Fibroblast of skin of right biceps (primary cell): ENCODE measurements at places on chromosomes 5 and 9.

DNA sequence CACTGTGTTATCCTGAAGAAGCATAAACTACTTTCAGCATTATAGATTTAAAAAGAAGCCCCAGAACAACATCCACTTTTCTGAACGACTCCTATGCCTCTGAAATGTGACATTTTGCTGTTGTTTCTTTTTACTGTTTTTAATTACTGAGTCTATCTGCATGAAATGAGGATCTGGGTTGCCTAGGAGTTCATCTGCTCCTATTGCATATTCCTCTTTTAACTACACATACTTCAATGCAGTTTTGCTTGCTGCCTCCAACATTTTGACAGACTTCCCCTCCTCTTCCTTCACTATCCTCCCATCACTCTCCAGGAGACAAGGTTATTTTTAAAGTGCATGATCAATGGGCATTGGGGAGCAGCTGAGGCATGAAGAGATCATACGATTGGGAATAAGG lies 164.5 kb downstream of the TMC1 start:
- no peak for DNase-seq

DNA sequence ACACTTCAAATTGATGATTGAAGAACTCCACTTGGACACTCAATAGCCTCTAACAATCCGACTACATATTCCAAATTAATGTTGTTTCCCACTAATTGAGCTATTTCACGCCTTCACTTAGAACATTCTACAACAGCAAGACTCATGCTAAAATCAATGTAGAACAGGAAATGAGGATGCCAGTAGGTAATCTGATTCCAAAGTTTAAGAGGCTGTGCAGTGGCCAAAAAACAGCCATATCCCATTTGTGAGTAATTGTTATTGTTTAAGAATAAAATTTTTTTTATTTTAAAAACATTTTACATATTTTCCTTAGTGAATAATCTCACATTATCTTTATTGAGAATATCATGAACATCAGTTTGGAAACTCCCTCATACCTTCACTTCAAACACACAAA lies 35.7 kb upstream of the GHR start:
- no peak for DNase-seq

DNA sequence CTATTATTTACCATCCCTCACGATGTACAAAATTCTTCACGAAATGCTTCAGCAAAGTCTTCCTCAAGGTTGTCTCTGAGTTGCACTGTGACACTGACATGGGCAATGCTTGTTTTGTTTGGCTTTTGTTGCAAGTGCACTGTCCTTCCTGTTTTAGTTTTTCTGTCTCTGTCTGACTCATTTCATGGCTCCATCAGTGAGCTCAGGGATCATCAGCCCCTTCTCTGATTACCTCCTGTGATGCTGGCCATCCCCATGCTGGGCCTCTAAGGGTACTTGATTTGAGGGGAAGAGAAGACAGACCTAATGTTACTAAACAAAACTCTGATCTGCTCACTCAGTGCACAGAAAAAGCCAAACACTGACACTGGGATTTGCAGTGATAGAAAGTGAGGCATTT lies 37.6 kb upstream of the STX17 start:
- DNase-seq, result peak; percentile 45

- no peak for DNase-seq
These were observed 115.1 kb downstream of the ADAMTS6 start for GRCh38 chr5:65366655-65367054.

GRCh38 chr5:6652025-6652424 lies 18.8 kb downstream of the SRD5A1 start:
- no peak for DNase-seq

DNA sequence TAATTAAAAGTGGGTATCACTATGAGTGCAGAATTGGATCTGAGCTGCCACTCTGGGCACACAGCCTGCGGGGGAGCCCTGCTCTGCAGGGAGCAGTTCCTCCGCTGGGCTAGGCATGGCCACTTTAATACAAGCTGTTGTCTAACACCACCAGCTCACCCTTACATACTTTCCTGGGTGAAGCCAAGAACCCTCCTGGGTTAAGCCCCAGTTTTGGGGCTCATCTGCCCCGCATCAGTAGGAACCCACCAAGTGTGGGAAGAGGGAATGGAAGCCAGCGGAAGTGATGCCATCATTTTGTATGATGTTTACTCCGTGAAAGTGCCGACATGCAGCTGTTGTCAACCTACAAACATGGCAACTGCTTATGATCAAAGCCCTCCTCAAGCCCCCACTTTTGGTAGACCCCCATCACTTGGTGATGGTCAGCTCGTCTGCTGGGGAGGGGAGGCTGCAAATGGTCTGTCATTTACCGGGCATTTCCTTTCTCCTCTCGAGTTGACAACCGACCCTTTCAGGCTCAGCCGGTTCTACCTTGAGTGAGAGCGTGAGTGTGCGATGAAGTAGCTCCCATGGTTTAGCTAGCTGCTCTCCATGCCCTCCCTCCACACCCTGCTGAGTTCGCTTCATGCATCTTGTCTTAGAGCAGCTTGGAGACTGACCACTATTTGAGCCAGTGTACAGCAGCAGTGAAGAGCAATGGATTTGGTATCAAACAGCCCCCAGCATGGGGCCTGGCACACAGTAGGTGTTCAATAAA lies 95.3 kb upstream of the IER5L start:
- DNase-seq, result no peak

- no peak for DNase-seq
These were observed 360.2 kb upstream of the GRIA1 start for GRCh38 chr5:153130296-153130695.

- no peak for DNase-seq
These were observed 7.5 kb upstream of the LHX3 start for GRCh38 chr9:136212345-136212950.

DNA sequence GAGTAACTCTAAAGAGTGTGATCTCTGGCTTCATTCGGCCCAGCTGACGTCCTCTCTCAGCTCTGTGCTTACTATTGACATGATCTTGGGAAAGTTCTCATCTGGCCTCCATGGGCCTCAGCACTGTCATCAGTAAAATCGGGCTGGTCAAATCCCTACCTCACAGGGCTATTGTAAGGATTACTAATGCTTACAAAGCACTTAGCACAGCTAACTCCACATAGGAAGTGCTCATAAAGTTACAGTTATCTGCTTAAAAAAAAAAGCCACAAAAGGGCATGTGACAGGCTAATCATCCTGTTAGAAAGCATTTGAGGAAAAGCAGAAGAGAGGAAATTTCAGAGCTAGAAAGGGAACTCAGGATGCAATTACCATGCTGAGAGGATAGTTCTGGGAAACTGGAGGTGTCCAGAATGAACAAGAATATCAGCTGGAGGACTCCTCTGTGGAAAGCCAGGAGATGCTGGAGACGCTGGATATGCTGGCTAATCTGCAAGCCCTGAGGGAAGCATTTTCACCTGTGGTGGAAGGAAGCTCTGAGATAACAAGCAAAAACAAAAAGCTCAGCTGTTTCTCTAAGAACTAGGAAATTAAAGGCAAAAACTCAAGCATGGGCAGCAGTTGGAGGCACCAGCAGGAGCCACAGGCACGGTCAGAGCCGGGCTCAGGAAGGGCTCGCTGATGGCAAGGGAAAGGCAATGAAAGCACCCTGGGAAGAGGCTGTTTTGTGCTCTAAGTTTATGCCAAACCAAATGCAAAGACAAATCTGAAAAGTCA lies 4.4 kb upstream of the BHMT start:
- DNase-seq, result peak; percentile 7

- DNase-seq, result no peak
These were observed 42.0 kb downstream of the THBS4 start for GRCh38 chr5:80077051-80077714.

GRCh38 chr5:80755626-80756025 lies 100.8 kb upstream of the DHFR start:
- DNase-seq, result no peak

GRCh38 chr5:107807431-107807830 lies 136.7 kb upstream of the EFNA5 start:
- no peak for DNase-seq

GRCh38 chr9:80046481-80046880 lies 474.7 kb downstream of the TLE4 start:
- DNase-seq, result no peak

DNA sequence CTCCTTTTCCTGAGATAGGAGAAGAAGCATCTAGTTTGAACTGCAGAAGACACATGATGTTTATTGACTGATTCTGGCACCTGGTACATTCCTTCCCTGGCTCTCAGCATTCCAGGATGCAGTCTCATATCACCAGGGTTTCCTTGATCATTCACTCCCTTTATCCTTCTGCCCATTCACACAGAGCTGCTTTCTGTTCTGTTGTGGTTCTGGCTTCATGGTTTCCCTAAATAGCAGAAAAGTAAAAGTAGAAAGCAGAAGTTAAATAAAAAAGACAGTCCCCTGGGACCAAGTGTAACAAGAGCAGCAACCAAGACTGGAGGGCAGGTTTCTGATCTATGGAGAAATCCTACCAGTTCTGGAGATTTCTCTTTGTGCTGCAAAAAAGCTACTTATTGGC lies 3.2 kb downstream of the IFNA8 start:
- DNase-seq, result no peak

GRCh38 chr5:4905674-4906520 lies 234.2 kb upstream of the ADAMTS16 start:
- no peak for DNase-seq

DNA sequence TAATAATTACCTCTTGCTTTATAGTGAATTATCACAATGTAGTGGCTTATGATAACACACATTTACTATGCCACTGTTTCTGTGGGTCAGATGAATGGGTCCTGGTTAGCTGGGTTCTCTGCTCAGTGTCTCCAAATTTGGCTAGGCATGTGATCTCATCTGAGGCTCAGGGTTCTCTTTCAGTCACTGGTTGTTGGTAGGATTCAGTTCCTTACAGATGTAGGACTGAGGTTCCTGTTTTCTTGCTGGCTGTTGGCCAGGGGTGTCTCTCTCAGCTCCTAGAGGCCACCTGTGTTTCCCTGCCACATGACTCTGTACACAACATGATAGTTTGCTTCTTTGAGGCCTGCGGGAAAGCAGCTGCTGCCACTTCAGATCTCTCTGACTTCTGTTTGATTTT lies 7.1 kb downstream of the NFX1 start:
- DNase-seq, result no peak

DNA sequence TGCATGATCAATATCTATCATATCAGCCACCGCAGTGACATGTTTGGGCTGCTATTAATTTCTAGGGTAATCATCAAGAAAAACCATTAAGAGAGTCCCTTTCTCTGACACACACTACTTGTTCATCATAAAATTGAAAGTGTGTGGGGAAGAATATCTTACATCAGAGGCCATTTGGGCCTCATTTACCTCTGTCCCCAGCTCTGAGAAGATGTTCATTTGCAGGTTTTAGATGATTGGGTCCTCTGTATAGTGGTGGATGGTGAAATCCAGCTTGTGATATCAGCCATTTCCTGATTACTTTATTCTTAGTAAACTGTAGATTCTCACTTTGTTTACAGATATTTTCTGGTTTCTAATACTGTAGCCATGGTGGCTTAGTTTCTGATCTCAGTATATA lies 29.8 kb upstream of the PJA2 start:
- DNase-seq, result no peak

GRCh38 chr5:42285230-42285629 lies 138.0 kb upstream of the GHR start:
- DNase-seq, result no peak

DNA sequence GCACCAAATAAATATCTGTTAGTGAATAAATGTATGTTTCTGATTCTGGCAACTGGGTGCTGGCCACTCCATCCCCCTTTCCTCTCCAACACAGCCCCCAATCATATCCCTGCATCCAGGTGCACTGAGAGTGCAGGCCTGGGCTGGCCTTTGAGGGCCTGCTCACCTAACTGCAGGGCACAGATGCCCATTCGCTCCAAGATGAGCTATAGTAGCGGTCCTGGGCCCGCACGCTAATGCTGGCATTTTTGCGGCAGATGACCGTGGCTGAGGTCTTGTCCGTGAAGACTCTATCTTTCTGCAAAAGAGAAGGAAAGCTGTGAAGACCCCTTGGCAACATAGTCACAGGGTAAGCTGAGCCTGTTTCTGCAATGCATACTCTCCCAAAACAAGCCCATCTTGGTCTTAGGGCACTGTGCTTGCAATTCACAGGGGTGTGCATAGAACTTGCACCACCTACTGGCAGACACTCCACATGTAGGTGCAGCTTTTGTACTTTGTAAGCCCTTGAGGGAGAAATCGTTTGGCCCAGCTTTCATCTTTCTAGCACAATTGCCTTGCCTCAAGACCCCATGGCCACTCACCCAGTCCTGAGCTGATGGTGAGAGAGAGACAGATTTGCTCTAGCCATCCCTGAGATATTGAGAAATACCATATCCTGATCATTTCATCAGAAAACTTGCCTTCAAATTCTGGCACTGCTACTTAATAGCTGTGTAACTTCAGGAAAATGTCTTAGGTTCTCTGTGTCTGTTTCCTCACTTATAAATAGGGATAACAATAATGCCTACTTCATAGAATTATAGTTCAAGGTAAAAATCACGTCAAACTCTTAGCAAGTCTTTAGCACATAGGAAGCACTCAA lies 13.5 kb downstream of the IL12B start:
- DNase-seq, result peak; percentile 54

DNA sequence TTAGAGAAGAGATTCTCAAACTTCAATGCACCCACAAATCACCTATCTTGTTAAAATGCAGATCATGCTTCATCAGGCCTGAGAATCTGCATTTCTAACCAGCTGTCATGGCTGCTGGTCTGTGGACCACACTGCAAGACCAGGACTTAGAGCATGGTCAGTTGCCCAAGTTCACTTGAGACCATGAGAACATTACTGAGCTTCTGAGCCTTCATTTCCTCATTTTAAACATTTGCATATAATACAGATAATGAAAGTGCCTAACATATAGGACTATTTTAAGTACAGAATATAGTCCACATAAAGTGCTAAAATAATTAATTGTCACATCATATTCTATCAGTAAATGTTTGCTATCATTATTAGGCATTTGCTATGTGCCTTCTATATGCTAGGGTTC lies 260.8 kb upstream of the TNC start:
- no peak for DNase-seq

DNA sequence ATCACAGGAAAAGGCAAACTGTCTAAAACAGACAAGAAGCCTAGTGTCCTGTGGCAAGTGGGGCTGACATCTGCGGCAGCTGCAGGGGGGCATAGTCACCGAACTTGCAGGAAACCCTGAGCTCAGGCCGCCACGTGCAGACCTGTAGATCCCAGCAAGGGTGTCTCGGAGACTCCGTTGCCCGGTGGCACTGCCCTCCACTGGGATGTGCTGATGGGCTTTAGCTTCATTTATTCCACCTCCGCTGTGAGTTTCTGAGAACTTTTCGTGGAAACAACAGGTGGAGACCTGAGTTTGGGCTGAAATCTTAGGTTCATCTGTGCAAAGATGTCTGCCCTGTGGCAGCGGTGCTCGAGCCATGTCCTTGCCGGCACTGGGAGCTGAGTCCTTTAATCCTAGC lies 22.1 kb downstream of the CEP72 start:
- no peak for DNase-seq
